ENCODE measurements at places on chromosomes 7 and 10. TPM values are rescaled to one million over a fixed set of nuclear protein-coding genes. Genes with fewer than 3 reads are reported as not detected.

Gene SUN3
- 1.1 TPM for total RNA-seq

Gene SSC4D
- total RNA-seq: not detected

Gene COL28A1
- 3.2 TPM for total RNA-seq

- DNase-seq: no peak
Observed at GRCh38 chr10:10363217-10363616, 654.5 kb upstream of the CELF2 start.

DNA sequence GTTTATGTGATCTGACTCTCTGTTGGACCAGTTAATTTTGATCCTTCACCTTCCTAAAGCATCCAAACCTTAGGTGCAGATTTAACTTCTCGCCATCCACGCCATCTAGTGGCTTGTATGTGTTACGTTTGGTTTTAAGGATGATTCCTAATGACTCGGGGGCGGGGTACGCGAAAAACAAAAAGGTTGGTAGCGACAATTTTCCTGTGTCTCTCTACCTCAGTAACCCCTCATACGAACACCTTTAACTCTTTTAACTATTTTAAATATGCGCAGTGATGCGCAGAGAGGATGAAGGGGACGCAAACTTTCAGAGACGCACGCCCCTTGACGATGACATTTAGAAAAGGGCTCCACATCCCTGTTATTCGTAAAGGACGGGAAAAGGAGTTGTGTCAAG, 714 bp upstream of the KCND2 start:
- peak; percentile 40 for DNase-seq

- DNase-seq: no peak
Observed at GRCh38 chr10:14205233-14205632, 125.5 kb downstream of the FRMD4A start.

GRCh38 chr7:130430841-130431666, 9.8 kb downstream of the CEP41 start:
- DNase-seq: no peak

Gene PFKP
- total RNA-seq: 253 TPM

Gene PDZD7
- 1.3 TPM for total RNA-seq

DNA sequence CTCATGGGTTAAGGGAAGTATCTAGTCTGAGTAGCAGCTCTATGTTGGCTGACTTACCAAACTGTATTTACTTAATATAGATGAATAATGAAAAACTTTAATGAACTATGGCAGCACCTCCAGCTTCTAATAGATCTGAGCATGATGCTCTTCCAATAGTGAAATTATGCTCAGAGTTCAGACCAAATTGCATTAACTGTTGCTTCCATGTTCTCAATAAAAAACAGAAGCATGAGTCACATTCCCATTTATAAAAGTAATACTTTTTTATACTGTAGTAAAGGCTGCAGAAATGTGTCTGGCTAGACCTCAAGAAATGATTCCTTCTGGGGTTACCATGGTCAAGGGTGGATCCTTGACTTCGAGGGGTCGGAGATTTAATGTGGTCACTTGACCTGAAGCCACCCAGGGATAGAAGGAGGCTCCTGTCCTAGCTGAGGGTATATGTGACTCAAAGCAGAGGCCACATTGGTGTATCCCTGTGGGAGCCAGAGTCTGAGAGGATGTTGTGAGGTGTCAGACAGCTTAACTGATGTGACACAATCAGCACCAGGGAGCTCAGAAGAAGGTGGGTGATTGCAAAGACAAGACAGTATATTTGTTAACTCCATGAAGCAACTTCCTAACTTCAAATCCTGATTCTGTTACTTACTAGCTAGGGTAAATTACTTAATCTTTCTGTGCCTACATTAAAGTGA, 19.8 kb upstream of the PLCE1 start:
- DNase-seq: no peak

- no peak for DNase-seq
Observed at GRCh38 chr10:97365761-97366351, 31.3 kb upstream of the FRAT2 start.

- no peak for DNase-seq
Observed at GRCh38 chr10:79243181-79244067, 103.8 kb upstream of the PPIF start.

Gene NME8
- total RNA-seq: not detected

DNA sequence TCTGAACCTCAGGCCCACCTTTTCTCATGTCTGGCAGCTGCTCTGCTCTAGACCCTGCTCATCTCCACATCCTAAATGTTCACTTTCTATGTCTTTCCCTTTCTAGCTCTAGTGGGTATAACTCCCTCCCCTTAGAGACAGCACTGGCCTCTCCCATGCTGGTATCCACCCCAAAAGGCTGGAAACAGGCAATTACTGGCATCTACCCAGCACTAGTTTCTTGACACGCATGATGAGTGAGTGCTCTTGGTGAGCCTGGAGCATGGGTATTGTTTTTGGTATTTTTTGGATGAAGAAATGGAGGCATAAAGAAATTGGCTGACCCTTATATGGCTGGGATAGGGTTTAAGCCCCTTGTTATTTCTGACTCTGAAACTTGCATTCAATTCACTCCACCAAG, 156.0 kb downstream of the EGFR start:
- DNase-seq: no peak

DNA sequence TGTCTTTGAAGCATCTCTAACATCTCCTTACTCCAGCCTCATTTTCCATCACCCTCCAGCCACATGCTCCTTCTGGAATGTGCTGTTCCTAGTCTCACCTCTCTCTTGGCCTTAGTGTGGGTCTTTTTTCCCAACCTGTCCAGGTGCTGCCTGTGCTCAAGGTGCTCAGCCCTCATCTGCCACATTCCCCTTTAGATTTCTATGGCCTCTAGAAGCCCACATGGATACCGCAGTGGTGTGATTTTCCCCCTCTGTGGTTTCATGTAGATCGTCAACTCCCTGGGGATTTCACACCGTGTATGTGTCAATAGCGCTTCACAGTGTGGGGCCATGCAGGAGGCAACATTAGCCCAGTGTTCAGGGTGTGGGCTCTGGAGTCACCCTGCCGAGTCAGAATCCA, 32.5 kb downstream of the BMPER start:
- DNase-seq: no peak

DNA sequence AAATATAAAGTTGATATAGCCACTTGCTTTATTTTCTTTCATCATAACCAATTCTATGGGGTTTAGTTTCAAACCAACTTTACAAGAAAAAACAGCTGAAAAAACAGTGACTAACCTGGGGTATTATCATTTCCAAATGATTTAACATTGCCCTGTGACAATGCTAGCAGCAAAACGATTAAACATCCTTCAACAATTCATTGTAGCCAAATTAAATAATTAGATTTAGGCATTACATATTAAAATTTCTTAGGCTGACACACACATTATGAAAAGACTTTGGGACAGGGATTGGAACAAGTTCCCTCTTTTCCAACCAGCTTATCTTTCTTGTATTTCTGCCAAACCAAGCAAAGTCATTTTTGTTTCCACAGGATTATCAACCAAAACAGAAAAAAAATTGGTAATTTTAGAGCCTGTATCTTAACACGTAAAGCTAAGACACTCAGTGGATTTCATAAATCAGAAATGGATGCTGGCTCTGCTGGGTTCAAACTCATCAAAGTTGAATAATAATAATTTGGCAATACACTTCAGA, 84.0 kb downstream of the SEMA3D start:
- no peak for DNase-seq

DNA sequence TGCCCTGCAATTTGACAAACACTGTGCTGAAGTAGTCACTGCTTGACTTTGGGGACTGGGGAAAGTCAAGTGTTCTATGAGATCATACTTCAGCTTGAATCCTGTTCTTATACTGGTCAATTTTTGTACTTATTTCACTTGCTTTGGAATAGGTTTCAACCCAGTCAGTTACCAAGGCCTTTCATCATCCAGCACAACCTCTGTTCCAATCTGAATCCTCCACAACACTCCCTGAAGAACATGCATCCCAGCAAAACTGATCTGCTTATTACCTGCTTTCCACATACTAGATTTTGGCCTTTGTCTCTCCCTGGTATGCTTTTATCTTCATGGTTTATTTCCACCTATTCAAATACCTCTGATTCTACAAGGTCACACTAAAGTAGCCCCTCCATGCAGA, 29.5 kb downstream of the DPY19L1 start:
- DNase-seq: no peak

DNA sequence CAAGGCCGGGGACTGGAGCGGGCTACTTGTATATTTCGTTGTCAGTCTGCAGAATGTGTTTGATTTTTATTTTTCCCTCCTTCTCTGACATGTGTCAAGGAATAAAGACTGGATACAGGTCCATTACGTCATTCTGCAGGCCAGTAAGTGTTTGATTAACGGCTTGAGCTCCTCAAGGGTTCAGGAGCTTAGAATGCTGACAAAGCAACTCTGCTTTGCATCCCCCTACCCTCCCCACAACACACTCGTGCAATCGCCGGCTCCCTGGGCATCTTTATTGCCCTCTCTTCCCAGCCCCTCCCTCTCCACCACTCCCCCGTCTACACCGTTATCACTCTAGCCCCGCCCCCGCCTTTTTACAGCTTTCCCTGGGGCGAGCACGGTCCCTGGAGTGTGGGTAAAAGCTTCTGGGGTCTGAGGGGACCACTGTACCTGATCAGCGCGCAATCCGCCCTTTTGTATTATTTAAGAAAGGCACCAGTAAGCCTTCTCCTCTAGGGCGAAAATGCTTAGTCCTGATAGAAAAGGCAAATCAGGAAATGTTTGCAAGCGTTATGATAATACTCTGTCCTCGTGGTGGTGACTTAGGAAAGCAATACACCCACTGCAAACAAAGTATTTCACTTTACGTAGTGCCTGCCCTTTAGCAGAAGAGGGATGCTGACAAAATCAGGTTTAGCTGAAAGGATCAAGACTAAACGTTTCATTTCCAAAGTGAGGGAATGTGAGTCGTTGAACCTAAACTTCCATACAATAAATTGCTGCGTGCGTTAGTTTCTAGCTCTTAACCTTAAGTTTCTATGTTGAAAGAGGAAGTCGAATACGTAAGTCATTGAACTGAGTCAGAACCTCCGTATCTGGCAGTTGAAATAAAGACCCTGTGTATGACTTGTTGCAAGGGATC, 1.4 kb upstream of the CREB5 start:
- peak; percentile 54 for DNase-seq

GRCh38 chr7:127995881-127996215, 35.4 kb downstream of the LRRC4 start:
- no peak for DNase-seq

Gene GDF2
- not detected for total RNA-seq

GRCh38 chr10:74991435-74991834, 120.0 kb upstream of the SAMD8 start:
- peak; percentile 34 for DNase-seq

DNA sequence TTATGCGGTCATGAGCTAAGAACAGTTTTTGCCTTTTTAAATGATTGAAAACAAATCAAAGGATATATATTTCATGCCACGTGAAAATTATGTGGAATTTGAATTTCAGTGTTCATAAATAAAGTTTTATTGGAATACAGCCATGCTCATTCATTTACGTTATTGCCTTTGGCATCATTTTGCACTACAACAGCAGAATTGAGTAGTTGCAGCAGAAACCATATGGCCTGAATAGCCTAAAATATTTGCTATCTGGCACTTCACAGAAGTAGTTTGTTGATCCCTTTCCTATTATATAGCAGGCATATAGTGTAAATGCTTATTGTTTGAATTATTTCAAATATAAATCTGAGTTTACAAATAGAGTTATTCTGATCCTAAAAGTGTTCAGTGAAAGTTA, 59.7 kb downstream of the AUTS2 start:
- DNase-seq: no peak

Gene COL17A1
- 0.73 TPM for total RNA-seq

Gene UCN3
- total RNA-seq: not detected

- peak; percentile 20 for DNase-seq
Observed at GRCh38 chr10:99370993-99371392, 41.8 kb downstream of the CNNM1 start.

Gene SORCS3
- total RNA-seq: not detected

DNA sequence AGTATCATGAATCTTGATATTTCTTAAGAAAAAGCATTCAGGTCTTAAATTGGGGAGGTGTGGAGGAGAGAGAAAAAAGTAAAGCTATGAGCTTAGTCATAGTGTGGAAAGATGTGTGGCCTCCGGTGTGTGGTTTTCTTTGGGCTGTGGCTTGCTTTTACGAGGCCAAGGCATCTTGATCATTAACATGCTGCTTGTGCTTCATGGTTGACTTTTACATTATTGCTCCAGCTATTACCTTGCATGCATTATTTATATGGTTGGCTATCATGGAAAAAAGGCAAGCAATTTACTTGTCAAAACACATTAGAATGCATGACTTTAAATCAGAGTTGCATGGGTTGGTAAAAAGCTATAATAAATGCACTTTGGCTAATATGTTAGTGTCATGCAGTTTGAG, 300.7 kb upstream of the ADARB2 start:
- DNase-seq: no peak

GRCh38 chr10:17626656-17627055, 9.5 kb upstream of the HACD1 start:
- no peak for DNase-seq

DNA sequence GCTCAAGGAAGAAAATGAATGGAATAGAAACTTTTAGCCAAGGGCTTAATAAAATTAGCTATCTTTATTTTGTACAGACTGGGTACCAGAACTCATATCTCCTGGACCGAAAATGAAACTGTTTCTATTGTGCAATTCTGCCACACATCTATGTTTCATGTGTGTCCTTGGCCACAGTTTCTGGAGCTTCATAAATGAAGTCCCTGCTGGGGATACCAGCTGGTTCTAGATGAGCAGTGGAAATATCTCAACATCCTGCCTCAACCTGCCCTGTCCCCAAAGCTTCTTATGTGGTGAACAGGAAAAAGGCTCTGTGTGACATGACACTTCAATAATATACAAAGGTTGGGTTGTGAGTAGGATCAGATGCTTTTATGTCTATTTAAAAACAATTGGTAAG, 310.1 kb upstream of the SORCS1 start:
- no peak for DNase-seq

Gene SLC26A5
- total RNA-seq: not detected

DNA sequence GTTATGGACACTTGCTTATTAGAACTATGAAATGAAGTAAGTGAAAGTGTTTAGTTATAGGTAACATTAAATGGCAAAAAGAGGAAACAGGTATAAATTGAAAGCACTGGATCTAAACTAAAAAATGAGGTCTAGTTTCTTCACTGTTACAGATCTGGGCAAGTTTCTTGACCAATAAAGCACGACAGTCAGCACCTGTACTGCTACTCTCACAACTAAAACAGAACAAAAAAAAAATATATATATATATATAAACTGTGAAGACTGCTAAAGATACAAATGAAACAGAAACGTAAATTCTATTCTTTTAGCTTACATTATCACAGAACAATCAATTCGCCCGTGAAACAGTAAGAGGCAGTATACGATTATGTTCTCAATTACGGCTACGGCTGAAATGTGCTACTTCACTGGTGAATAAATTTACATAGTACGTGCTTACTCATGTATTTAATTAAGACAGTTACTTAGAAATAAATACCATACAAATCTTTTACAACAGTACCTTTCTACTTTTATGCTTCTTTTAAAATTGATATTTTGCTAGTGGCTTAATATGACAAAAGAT, 4.2 kb downstream of the AHR start:
- no peak for DNase-seq

GRCh38 chr10:73597346-73597745, 6.2 kb upstream of the USP54 start:
- no peak for DNase-seq

Measured in Calu3 (cell line).